SK-MEL-5 (cell line): ENCODE measurements at places on chromosomes 4 and X.

DNA sequence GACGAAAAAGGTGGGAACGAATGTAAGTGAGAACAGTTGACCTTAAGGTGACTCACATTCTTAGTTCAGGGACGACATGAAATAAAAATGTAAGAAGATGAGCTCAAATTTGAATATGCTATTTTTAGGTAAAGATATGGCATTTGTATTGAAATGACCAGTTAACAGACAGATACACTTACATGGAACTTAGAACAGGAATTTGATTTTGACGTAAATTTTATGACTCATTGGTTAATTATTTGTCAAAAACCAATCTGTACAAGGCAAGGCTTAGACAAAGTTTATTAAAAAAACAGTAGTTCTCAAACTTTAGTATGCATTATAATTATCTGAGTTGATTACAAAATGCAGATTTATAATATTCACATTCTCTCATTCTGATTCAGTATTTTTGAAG is 469.4 kb downstream of the CFAP47 start:
- no peak for DNase-seq

GRCh38 chr4:139734875-139735380 is 69.3 kb downstream of the MGST2 start:
- peak; percentile 61 for DNase-seq

DNA sequence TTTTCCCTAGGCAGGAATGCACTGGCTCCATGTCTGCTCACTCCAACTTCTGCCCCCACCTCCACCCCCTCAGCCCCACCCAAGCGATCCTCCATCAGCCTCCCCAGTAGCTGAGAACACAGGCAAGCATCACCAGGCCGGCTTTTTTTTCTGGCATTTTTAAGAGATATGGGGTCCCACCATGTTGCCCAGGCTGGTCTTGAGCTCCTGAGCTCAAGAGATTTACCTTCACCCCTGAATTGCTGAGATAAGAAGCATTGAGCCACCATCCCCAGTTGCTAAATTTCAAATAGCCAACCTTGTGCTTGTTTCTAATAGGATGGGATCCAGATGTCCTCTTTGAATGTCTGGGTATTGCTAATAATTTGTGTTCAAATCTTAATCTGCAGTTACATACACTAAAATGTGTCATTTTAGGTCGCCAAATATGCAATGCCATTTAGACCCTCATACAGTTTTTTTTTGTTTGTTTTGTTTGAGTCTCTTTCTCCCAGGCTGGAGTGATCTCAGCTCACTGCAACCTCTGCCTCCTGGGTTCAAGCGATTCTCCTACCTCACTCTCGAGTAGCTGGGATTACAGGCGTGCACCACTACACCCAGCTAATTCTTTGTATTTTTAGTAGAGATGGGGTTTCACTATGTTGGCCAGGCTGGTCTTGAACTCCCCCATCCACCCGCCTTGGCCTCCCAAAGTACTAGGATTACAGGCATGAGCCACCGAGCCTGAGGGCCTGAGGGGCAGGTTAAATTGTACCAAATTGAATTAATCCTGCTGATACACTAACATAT is 8.8 kb downstream of the LARP7 start:
- no peak for DNase-seq

- no peak for DNase-seq
Measured at GRCh38 chr4:139129206-139129605, 47.8 kb downstream of the ELF2 start.

GRCh38 chr4:38759113-38759789 is 23.5 kb downstream of the TLR10 start:
- DNase-seq = peak; percentile 98

DNA sequence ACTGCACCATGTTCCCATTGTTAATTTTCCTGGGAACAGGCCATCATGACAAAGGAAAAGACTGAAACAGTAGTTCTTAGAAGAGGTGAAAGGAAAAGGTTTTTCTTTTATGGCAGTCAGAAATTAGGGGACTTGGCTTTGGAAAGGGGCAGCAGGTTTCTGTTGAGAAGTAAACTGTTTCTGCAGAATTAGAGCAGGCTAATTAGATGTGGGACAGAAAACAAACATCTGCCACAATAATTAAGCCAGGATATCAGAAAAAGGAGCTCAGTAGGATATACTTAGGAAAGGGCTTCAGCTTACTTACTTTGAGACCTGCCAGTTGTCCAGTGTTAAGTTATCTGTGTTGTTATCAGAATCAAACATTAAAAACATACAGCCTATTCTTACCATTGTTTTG is 36.7 kb upstream of the STPG2 start:
- DNase-seq = no peak

DNA sequence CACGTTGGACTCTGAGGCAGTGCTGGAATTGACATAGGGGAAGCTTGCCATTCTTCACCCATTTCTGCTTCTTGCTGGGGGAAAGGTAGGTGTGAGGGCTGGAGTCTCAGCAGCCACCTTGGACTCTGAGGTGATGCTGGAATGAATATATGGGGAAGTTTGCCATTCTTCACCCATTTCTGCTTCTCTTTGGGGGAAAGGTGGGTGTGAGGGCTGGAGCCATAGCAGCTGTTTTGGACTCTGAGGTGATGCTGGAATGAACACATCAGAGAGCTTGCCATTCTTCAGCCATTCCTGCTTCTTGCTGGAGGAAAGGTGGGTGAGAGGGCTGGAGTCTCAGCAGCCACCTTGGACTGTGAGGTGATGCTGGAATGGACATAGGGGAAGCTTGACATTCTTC is 115.1 kb downstream of the CRLF2 start:
- no peak for DNase-seq

GRCh38 chr4:74423104-74423503 is 21.8 kb upstream of the AREG start:
- no peak for DNase-seq

GRCh38 chr4:986879-987623 is at the start of gene IDUA:
Gene IDUA (plus strand): TSS chr4:987044. CDS start chr4:987085, 41 bp downstream.
- DNase-seq = peak; percentile 71

GRCh38 chrX:153687121-153688039 is at the start of gene SLC6A8:
Gene SLC6A8 (plus strand): TSS chrX:153687926. CDS start chrX:153688575, 649 bp downstream.
- DNase-seq = peak; percentile 59

DNA sequence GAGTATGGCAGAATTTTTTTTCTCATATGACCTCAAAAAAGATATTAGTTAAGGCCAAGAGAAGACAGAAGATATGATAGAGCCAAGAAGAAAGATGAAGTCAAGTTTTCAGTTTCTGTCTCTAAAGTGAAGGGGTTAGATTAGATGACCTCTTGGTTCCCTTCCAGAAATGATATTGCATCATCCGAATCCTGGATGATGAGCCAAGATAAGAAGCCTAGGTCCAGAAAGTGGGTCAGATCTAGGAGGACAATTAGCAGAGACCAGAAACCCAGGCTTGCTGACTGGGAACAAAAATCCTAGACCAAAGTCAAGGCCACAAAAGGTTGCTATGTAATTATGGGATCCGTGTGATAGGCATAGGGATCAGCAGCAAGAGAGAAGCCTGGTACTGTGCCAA is 20.2 kb downstream of the SATL1 start:
- DNase-seq = no peak

GRCh38 chr4:11495291-11495690 is 66.6 kb upstream of the HS3ST1 start:
- no peak for DNase-seq
